ENCODE measurements at places on chromosomes 6 and 20.

DNA sequence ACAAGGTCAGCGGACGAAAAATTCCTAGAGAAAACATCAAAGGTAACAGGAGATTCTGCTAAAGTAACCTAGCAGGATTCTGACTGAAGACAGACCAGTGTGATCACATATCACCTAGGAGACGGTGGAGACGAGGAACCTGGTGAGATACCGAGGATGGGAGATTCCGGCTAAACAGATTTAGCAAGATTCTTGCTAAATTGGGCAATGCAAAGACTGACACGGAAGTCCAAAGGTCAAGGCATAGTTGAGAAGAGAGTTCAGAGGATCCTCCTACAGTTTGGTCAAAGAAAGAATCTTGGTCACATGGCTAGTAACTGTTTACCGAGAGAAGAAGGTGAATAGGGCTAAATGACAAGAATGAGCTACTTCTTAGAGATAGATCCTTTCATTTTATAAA is 61.1 kb downstream of the TMEM170B start:
- peak; percentile 82 for DNase-seq

DNA sequence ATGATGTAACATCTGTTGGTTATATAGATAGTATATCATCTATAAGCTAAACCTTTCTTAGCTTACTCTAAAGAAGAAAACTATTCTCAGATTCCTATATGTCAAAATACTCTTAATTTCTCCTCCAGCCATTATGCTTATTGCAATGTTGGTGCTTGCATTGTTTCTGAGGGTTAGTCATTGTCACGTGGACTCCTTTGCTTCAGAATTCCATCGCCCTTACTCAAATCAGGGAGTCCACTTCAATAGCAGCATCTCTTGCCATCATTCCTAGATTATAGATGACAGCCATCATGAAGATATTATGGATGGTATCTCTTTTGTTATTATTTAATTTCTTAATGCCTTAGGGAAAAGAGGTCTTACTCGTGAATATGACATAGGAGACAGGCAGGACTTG is 776.1 kb downstream of the TENT5A start:
- no peak for DNase-seq

DNA sequence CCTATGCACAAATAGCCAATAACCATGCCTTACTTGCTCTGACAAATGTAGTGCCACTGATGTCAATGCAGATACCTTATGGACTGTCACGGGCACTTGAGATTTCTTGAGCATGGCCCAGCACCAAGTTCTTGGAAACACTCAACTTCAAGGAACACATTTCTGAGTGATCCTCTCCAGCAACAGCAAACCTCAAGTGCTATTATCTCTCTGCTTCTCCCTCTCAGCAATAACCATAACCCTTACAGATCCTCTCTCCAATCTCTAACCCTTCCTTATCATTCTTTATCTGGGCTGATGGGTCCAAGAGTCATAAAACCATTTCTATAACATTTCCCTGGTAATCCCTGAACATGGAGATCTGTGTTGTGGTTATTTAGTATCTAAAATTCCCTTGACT is 266.9 kb upstream of the STXBP5 start:
- no peak for DNase-seq

DNA sequence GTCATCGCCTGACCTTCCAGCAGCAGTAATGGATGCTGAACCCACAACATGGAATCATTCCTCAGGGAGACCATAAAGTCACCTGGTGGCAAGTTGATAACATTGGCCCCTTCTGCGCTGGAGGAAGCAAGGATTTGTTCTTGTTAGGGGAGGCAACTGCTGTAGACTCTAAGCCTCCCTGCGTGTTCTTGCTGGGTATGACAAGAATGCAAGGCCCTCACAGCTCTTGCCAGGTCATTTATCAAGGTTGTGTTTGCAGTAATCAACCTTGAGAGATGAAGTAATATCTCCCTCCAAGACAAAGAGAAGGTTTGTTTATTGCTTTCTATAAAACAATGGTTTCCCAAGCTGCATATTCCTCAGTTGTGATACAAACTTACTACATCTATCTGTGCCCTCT is 80.9 kb downstream of the PERP start:
- DNase-seq = no peak

GRCh38 chr6:4575714-4576113 is 200.5 kb upstream of the CDYL start:
- DNase-seq = no peak

DNA sequence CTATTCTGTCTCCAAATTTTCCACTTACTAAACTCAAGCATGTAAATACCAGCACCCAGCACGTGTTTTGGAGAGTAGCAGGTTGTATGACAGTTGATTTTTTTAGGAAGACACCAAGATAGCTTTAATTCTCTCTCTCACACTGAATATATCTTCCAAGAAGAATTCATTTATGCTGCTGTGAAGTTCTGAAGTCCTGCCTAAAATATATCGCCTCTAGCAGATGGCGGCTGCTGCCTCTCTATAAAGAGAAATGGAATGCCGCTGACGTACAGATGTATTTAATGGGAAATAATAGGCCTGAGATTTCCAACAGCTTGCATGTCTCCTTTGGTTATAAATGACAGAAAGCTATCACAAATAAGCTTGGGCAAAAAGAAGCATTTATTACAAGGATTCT is 74.7 kb downstream of the PFDN4 start:
- no peak for DNase-seq

- peak; percentile 6 for DNase-seq
Measured at GRCh38 chr6:166955865-166956443, 396 bp downstream of the RNASET2 start.
